ENCODE measurements at places on chromosomes 3 and 15.

DNA sequence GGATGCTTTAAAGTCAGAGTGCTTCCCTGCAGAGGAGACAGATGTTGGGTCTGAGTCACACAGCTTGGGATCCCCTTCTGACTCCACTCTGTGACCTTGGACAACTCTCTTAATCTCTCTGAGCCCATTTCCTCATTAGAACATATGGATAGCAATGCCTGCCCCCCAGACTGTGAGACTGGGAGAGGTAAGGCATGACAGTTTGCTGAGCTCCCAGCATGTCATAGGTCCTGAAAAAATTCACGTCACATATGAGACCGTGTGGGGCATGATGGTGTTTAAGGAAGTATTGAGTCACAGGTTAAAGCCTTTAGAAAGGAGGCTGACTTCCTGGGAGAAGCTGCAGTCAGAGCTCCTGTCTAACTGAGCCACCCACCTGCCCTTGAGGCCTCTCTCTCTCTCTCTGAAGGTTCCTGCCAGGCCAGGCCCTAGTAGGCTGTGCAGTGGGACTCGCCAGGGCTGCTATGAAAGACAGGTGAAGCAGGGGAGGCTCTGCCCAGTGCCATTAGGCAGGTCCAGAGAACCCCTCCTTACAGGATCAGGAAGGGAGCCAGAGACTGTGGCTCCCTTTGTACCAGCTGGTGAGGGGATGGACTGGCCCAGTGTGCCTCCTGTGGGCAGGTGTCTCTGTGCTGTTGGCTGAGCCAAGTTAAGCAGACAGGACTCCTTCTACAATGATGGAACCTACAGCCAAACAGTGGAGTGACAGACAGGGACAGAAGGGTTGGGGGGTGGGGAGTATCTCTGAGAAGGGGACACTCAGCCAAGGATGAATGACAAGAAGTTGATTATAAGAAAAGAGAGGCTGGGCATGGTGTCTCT, 19.5 kb upstream of the DOCK3 start:
- peak; percentile 5 for DNase-seq

DNA sequence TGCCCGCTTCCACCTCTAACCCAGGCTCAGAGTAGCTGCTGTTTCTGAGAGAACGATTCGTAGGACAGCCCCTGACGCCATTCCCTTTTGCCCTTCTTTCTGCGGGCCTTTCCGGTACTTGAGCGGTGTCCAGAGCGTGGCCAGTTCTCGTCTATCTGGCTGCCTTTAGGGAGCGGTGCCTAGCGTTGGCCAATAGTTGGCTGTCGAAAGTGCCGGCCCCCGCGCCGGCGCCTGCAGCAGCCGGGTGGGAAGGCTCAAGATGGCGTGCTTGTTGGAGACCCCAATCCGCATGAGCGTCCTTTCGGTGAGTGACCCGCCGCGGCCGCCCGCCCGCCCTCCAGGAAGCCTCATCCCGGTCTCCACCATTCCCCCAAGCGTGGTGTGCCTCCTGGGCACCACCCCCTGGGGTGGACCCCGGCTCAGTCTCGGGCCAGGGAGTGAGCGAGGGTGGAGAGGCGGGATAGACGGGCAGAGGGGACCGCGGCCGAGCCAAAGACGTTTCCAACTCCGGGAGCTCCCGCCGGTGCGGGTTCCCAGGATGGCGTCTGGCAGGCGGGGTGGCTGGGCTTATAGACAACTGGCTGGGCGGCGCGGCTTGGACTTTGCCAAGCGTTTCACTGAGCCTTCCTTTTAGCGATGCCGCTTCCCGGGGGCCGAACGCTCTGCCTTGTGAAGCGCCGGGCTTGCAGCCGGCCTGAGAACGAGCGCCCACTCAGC, at the start of gene ARMC8:
TSS of gene ARMC8 (plus strand) at position 6 of the 717 bp plus-strand sequence. CDS start at position 260, 254 bp downstream.
- no peak for DNase-seq

DNA sequence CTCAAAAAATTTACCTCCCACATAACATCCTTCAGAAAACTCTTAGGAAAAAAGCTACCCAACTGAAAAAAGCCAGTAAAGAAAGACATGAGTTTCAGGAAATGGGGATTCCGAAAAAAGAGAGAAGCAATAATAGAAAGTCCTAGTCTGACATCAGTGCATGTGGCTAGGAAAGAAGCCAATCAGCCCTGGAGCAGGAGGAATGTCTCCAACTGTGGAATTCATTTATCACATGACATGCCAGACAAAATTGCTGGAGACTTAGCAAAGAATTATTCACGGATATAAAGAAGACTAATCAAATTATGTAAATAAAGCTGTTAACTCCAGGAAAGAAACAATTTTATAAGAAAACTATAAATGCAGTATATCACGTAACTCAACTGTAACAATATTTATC, 258.9 kb upstream of the RARB start:
- DNase-seq: no peak

- DNase-seq: no peak
Measured at GRCh38 chr15:27845535-27846369, 253.4 kb downstream of the OCA2 start.

- DNase-seq: no peak
Measured at GRCh38 chr15:31392761-31393401, 66.2 kb downstream of the KLF13 start.

DNA sequence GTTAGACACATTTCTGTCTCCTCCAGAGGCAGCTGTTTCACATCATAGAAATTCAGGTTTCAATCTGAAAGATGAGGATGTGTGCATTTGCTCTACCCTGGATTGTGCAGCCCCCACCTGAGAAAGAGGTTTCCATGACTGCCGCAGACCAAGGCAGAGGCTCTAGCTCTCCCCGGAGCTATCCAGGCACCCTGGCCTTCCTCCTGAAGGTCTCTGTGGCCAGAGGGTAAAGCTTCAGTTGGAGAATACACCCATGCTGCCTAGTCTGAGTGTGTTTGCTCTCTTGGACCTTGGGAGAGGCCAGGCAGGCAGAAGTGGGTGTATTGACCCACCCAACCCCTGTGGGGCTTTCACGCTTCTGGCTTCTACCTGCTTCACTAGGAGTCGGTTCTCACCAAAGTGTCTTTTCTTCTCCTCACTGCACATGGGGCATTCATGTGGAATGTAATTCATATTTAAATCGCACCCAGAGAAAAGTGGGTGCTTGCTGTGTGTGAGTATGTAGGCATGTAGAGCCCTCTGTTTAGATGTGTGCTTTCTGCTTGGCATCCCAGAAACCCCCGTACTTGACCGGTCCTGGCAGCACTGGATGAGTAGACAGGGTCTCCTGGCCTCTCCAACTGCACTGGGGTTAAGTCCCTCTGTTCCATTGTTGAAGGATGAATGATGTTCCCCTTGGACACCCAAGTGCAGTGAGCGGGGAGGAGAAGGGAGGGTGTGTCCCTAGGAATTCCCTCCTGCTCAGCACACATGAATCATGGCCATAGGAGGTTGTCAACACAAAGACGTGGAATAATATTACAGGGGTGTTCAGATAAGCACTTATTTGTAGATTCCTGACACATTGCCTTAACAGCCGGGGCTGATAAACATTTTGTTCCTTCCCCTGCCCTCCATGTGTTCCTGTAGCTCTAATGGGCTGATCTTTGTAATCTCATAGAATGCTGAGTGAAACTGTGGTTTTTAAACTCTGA, 20.3 kb upstream of the RAB6B start:
- no peak for DNase-seq

DNA sequence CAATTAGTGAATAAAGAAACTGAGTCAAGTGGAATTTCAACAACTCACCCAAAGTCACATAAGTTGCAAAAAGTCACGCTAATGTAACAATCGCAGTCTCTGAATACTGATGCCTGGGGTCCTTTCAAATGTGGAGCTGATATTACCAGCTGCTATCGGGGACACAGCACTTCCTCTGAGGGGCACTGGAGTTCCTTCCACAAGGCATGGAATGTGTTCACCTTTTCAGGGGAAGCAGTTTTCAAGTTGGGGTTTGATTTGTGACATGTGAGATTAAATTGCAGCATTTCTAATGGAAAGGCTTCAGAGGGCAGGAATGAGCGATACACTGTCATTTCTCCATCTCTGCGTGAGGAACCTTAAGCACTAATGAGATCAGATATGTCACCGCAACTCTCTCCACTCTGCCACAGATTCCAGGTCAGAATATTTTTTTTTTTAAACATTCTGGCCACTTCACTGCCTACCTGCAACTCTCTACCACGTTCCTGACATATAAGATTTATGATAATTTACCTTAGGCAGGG, 807.2 kb upstream of the CFAP20DC start:
- DNase-seq: no peak

GRCh38 chr3:148042663-148043445, 633.7 kb downstream of the ZIC1 start:
- DNase-seq: no peak

- DNase-seq: no peak
Measured at GRCh38 chr3:56303487-56303886, 164.8 kb downstream of the ERC2 start.

Measured in stimulated activated naive CD4-positive, alpha-beta T cell treated with Interleukin-2 at 50 U/mL for 16 hours (primary cell).